Activated gamma-delta T cell treated with anti-CD3 and anti-CD28 coated beads, Interleukin-2, amount 50 U/mL, for 16 hours (primary cell): ENCODE measurements at places on chromosomes 4 and X.

GRCh38 chr4:22515888-22516541, at the start of gene ADGRA3:
Gene ADGRA3 (minus strand): TSS chr4:22516066. CDS start chr4:22515784, 282 bp downstream.
- DNase-seq, result no peak

DNA sequence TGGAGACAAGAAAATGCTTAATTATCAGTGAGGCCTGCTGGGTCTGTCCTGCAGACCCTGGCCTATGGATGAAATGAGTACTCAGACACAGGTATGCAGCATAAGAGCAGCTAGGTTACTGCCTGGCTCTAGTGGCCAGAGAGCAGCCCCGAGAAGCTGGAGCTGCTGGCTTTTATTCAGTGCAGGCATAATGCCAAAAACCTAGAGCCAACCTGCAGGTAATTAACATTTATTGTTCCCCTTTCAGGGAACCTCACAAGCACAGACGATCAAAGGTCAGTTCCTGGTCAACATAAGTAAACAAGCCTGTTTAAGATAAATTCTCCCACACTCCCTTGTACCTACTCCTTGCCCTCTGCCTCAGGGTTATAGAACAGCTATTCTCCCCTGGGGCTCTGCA, 13.3 kb downstream of the IDS start:
- no peak for DNase-seq

DNA sequence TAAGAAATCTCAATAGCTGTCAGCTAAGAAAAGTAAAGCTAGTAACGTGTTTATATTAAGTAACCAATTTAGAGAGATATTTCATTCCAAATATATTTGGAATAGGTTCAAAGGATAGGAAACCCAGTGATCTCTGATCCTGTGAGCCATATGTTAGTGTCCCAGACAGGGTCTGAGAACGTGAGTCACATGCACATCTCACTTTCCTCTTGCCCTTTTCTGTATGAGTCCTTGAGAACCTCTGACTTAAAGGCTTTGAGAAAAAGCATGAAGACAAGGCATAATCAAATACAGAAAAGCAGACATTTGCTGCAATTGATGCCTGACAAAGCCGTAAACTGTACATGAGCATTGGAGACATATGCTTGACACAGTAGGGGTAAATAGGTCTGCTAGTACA, 655.1 kb upstream of the ADGRL3 start:
- DNase-seq, result no peak

GRCh38 chr4:73583666-73584065, 36.6 kb downstream of the RASSF6 start:
- no peak for DNase-seq

DNA sequence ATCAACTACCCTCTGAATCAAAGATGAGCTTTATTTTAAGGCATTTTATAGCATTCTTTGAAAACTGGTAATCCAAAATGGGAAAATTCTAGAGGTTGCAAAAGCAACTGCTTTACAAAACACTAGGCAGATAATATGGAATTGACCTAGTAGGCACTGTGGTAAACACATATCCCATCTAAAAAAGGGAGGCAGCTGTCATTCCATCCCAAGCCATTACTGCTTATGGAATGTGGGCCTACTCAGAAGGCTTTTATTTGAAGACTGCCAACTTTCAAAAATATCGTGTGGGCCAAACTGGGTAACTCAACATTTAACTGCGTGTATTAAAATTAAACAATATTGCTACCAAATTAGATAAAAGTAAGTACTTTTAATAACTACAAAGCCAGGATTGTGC, 19.3 kb downstream of the UBE2D3 start:
- DNase-seq, result no peak

DNA sequence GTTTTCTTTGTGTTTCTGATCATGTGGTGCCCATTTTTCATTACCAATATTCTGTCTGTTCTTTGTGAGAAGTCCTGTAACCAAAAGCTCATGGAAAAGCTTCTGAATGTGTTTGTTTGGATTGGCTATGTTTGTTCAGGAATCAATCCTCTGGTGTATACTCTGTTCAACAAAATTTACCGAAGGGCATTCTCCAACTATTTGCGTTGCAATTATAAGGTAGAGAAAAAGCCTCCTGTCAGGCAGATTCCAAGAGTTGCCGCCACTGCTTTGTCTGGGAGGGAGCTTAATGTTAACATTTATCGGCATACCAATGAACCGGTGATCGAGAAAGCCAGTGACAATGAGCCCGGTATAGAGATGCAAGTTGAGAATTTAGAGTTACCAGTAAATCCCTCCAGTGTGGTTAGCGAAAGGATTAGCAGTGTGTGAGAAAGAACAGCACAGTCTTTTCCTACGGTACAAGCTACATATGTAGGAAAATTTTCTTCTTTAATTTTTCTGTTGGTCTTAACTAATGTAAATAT, 110.4 kb downstream of the IL13RA2 start:
- DNase-seq, result no peak

- no peak for DNase-seq
Observed at GRCh38 chr4:3010998-3011397, 47.6 kb downstream of the GRK4 start.

- DNase-seq, result no peak
Observed at GRCh38 chr4:183101956-183102480, 3.0 kb downstream of the WWC2 start.

DNA sequence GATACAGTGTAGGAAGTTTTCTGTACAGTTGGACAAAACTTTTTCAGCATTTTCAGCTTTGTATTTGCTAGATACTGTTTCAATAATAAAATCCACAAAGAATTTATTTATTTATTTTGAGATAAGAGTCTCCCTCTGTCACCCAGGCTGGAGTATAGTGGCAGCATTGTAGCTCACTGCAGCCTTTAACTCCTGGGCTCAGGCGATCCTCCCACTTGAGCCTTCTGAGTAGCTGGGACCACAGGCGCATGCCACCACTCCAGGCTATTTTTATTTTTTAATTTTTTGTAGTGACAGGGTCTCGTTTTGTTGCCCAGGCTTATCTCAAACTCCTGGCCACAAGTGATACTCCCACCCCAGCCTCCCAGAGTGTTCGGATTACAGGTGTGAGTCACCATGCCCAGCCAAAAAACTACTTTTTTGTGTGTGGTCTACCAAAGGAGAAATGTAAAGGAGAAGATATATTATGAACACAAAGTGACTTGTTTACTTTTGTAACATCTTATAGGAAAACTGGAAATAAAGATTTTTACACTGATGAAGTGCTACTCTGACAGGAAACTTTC, 13.0 kb upstream of the SOWAHD start:
- DNase-seq, result no peak

GRCh38 chrX:130555341-130555740, 153.6 kb downstream of the RBMX2 start:
- DNase-seq, result no peak

DNA sequence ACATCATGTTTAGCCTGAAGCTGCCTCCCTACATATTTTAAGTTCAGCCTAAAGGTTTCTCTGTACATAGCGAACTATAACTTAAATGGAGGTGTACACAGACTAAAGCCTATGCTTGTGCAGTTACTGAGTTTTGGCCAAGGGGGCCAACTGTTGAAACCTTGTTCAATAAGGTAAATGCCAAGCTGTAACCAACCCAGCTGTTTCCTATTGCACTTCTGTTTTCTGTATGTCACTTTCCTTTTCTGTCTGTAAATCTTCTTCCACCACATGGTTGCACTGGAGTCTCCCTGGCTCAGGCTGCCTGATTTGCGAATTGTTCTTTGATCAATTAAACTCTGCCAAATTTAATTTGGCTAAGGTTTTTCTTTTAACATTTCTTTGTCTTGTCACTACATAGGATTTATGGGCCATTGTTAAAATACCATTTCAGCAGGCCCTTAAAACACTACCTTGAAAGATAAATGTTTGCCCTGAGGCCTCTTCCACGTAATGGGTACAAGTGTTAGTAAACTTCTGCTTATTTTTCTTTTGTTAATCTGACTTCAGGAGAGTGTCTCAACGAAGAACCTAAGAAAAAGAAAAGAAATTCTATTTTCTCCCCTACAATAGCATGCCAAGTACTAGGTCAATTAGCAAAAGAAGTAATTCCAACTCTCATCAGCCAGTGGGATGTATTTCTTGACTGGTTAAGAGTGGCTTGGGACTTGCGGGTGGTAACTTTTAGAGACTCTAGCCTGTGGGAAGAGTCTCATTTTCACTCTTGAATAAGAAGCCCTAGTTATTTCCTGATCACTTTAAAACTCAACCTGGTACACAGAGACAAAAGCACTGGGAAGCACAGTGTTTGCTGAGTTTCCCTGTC, 45.7 kb upstream of the PRSS12 start:
- DNase-seq, result no peak

DNA sequence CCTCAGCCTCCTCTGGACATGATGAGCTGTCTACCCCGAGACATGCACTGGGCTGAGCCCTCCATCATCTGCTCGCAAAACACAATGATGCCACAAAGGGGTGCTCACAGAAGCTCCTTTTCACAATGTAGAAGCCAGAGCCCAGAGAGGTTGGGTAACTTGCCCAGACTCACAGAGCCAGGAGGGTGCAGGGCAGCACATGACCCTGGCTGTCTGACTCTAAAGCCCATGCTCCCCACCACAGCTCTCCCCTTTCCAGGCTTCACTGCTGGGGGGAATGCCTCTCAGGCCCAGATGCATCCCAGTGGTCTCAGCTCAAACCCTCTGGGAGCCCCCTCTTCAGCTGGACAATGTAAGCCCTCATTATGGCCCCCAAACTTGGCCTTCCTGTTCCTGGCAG, 98.4 kb upstream of the AFAP1 start:
- DNase-seq, result no peak

DNA sequence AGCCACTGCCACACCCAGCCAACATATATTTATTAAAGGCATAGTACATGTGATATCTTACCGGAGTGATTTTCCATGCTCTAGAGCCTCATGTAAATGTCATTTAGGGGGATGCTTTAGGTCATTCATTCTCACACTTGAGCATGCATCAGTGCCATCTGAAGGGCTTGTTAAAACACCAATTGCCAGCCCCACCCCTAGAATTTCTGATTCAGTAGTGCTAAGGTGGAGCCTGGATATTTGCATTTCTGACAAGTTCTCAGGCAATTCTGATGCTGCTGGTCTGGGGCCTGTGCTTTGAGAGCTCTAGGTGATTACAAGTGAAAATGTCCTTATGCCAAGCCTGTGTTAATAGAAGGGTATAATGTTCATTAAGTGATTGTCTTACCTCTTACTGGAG, 107.7 kb downstream of the PHEX start:
- DNase-seq, result no peak

GRCh38 chr4:102734116-102734515, 26.7 kb downstream of the MANBA start:
- DNase-seq, result no peak

GRCh38 chrX:54246866-54247265, 63.8 kb upstream of the FAM120C start:
- no peak for DNase-seq

DNA sequence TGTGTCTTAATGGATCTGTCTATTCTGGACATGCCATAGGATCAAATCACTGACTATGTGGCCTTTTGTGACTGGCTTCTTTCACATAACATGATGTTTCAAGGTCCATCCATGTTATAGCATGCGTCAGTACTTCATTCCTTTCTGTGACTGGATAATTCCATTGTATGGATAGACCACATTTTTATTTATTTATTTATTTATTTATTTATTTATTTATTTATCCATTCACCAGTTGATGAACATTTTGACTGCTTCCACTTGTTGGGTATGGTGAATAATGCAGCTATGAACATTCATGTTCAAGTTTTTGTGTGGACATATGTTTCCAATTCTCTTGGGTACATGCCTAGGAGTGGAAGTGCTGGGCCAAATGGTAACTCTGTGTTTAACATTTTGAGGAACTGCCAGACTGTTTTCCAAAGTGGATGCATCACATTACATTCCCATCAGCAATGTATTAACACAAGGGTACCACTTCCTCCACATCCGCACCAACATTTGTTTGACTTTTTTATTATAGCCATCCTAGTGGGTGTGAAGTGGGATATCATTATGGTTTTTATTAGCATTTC, 14.0 kb downstream of the RTL5 start:
- DNase-seq, result no peak

DNA sequence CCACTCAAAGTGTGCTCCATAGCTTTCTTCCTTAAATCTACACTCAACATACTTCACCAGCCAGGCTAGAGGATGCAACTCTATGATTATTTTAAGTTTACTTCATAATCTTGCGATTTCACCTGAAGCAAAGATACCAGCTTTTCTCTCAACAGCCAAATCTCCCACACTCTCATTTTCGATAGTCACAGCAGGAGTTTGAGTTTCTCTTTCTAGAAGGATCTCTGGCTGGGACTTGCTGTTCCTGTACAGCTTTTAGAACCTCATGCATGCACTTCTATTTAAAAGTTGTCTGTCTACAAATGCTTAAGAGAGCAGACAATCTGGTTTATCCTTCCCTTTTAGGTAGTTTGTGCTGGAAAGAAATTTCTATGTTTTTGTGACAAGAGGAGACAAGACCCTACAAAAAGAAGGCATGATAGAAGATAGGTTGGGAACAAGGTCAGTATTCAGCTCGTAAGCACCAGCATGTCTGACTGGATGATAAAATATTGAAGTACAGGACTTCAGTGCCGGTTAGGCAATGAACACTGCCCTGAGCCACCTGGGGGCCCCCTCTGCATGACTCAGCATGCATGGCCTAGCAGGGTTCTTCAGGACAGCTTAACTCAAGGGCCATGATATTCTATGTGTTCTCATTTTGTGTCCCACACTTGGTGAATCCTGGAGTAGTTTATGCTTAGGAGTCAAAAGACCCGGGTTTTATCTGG, 65.6 kb downstream of the ATXN3L start:
- DNase-seq, result no peak
